ENCODE measurements at places on chromosomes 5 and 9.

DNA sequence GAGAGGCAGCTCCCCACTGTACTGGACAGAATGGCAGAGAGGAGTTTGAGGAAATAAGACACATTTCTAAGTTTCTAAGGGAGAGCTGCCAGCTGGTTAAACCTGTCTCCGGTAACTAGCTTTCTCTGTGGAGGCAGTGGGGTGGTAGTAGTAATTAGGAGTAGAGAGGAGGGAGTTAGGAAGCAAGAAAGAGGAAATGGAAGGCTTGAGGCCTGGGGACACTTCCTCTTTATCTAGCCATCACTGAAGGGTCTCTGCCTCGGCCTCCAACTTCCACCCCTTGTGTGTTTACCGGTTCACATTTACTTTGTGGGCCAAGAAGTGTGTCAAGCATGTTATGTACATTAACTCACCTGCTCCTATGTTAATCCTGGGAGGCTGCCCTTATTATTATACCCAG is 462.2 kb upstream of the DMAC1 start:
- no peaks in the 10 kb centered on the region for H3K36me3 ChIP-seq
- no peaks in the 10 kb centered on the region for H3K4me1 ChIP-seq
- no peak overlapping the region for H3K27ac ChIP-seq
- H3K27me3 ChIP-seq, result peaks cover 9% of the 10 kb centered on the region

DNA sequence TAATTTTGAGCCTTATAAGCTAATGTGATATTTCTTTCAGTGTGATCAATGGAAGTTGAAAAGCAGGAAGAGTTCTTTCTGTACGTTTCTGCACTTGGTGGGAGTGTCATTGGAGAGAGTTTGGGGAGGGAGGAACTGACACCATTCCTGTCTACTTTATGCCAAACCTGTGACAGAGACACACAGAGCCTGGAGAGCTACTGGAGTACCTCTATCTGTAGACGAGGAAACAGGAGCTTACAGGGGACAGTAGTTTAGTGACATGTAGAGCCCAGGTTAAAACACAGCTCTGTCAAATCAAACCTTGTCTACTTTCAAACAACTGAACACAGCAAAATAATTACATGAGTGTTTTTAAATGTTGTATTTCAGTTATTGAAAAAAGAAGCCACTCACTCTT is 103.6 kb downstream of the PDE4D start:
- DNase-seq, result no peak
- H3K36me3 ChIP-seq, result no peaks in the 10 kb centered on the region
- peak overlapping the region; percentile 68 for H3K4me3 ChIP-seq
- peak overlapping the region; percentile 89 for H3K27ac ChIP-seq
- H3K27me3 ChIP-seq, result peaks cover 45% of the 10 kb centered on the region

DNA sequence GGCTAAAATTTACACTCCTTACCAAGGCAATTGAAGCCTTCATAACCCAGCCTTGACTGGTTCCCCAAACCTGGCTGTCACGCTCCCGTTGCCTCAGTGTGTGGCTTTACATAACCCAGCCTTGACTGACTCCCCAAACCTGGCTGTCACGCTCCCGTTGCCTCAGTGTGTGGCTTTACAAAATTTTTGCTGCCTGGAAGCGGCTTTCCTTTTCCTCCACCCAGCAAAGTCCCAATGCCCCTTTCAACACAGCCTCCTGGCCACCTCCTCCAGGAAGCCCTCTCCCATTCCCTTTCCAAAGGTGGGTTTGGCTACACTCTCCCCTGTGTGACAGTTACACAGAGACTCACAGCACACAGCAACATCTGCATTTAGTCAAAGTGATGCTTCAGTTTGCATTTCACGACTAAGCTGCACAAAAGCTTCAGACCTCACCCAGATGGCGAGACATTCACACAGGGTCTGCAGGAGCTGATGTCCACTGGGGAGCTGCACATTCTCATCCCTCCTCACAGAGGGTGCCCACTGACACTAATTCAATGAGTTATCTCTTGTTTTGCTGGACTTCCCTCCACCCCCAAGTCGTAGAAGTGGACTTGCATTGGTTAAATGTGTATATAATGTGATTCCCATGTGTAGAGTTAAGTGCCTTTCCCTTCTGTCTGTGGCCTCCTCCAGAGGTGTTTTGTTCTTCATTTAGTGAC is 156.6 kb upstream of the PHYKPL start:
- H3K4me1 ChIP-seq, result no peaks in the 10 kb centered on the region
- H3K27me3 ChIP-seq, result peaks cover 5% of the 10 kb centered on the region
- no peak overlapping the region for H3K27ac ChIP-seq

DNA sequence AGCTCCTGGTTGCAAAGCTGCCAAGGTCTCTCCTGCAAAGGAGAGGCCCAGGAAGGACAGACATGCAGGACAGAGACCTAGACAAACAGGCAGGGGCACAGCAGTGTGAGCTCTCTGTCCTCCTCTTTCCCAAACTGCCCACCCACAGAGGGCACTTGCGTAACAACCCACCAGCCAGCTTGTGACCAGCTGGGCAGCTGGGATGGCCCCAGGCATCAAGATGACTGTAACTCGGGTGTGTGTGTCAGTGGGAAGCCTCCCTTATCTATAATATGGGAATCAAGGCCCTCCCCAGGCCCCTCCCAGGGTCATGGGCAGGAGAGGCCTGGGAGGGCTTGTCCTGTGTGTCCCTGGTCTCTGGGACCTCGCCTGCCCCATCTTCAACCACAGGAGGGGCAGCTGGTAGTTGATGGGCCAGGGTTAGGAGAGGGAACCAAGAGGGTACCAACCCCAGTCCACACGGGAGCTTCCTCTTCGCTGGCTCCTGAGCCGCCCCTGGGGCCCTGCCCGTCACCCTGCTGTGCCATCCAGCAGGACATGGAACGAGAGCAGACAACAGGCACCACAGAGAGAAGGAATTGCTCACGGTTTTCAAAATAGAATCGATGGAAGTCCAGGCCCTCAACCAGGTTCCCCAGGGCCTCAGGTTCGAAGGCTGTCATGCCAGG is 37.9 kb downstream of the SLC6A7 start:
- H3K4me1 ChIP-seq, result no peaks in the 10 kb centered on the region
- no peak overlapping the region for H3K27ac ChIP-seq
- H3K4me3 ChIP-seq, result no peak overlapping the region
- no peaks in the 10 kb centered on the region for H3K36me3 ChIP-seq
- DNase-seq, result no peak

DNA sequence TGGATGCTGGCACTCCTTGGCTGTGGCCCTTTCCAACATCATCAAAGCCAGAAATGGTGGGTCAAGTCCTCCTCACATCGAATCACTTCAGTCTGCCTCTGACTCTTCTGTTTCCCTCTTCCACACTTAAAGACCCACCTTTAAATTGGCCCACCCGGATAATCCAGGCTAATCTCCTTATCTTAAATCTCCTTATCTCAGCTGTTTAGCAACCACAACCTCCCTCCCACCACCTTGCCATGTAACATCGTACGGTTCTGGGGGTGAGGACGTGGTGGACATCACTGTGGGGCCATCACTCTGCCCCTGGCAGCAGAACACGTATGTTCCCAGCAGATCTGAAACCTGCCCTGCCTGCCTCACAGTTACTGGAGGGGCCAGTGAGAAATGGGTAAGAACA is 11.5 kb downstream of the IGFBPL1 start:
- no peak overlapping the region for H3K4me3 ChIP-seq
- peaks cover 7% of the 10 kb centered on the region for H3K27me3 ChIP-seq
- H3K4me1 ChIP-seq, result no peaks in the 10 kb centered on the region
- H3K36me3 ChIP-seq, result no peaks in the 10 kb centered on the region
- no peak for DNase-seq

DNA sequence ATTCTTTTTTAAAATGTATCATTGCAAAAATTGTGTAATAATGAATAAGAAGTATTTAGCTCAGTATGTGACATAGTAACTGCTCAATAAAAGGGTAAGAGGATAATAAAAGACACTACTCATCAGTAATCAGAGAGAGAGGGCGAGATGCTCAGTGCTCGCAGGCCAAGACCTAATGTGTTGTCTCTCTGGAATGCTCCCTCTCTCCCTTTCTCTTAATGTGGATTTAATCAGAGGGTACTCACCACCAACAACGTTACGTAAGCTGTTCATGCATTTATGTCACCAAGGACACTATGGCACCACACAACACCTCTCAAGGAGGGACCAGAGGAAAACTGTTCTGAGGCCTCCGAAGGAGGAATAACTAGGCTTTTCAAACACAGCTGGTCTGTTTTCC is 42.5 kb downstream of the WHRN start:
- no peak for DNase-seq
- no peak overlapping the region for H3K27ac ChIP-seq
- H3K27me3 ChIP-seq, result no peaks in the 10 kb centered on the region
- H3K4me1 ChIP-seq, result no peaks in the 10 kb centered on the region
- no peaks in the 10 kb centered on the region for H3K36me3 ChIP-seq

GRCh38 chr5:94693845-94694370 is 75.4 kb downstream of the SLF1 start:
- H3K4me3 ChIP-seq, result no peak overlapping the region
- no peak for DNase-seq
- peaks cover 5% of the 10 kb centered on the region for H3K36me3 ChIP-seq
- no peaks in the 10 kb centered on the region for H3K27me3 ChIP-seq
- H3K4me1 ChIP-seq, result no peaks in the 10 kb centered on the region

GRCh38 chr9:124790301-124790700 is 13.4 kb downstream of the OLFML2A start:
- no peak overlapping the region for H3K27ac ChIP-seq
- no peak for DNase-seq
- no peaks in the 10 kb centered on the region for H3K36me3 ChIP-seq
- no peaks in the 10 kb centered on the region for H3K4me1 ChIP-seq

- no peak overlapping the region for H3K4me3 ChIP-seq
- no peak for DNase-seq
- H3K36me3 ChIP-seq, result no peaks in the 10 kb centered on the region
- H3K27ac ChIP-seq, result no peak overlapping the region
- no peaks in the 10 kb centered on the region for H3K27me3 ChIP-seq
Observed at GRCh38 chr5:169190849-169191248, 110.1 kb downstream of the SLIT3 start.

GRCh38 chr5:171619196-171619595 is 166.4 kb upstream of the SMIM23 start:
- no peaks in the 10 kb centered on the region for H3K36me3 ChIP-seq
- H3K4me1 ChIP-seq, result no peaks in the 10 kb centered on the region
- no peak overlapping the region for H3K4me3 ChIP-seq
- no peak overlapping the region for H3K27ac ChIP-seq
- DNase-seq, result no peak
- peaks cover 8% of the 10 kb centered on the region for H3K27me3 ChIP-seq

DNA sequence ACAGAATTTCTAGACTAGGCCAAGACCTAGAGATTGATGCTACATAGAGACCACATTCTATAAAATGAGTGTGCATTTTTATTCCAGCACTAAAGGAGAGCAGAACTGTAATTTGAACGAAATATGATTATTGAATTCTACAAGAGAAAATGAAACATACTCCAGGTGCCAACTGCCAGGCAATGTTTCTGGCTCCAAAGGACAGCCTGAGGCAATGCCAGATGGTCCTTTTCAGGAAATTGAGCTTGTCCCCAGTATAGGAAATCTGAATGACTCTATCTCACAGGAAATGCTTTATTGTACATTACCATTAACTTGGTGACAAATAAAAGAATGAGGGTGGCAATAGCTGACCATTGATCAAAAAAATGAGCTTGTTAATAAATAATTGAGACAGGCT is 28.8 kb upstream of the RASGRF2 start:
- no peaks in the 10 kb centered on the region for H3K4me1 ChIP-seq
- H3K36me3 ChIP-seq, result no peaks in the 10 kb centered on the region
- no peak overlapping the region for H3K4me3 ChIP-seq
- H3K27me3 ChIP-seq, result no peaks in the 10 kb centered on the region

DNA sequence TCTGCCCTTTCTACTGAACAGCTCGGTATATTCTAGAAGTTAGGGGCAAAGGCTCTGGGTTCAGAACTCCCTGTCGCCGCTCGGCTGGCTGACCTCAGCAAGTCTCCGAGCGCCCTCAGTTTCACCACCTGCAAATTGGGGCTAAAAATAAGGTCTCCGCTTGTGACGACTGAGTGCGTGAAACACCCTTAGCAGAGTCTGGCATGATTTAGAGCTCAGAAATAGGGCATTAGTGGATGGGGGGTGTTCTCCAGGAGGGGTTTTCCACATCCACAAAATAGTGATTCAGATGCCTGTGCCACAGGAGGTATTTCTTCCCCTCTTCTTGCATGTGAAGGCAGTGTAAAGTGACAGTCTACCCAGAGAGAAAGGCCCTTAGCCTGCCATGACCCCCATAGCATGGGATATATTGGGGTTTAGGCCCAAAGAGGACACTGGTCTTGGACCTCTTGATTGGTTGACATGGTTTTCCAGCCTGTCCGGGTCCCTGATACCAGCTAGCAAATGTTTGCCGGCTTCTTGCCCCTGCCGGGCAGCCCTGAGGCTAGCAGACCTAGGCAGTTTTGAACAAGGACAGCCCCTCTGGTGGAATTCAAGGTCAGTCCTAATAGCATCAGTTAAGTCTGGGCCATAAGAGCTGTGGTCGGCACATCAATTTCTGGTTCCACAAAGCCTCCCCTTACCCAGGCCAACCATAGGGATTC is 1.4 kb downstream of the ERGIC1 start:
- no peaks in the 10 kb centered on the region for H3K36me3 ChIP-seq
- peak overlapping the region; percentile 88 for H3K4me3 ChIP-seq
- no peaks in the 10 kb centered on the region for H3K27me3 ChIP-seq
- H3K27ac ChIP-seq, result no peak overlapping the region
- no peak for DNase-seq
- peaks cover 56% of the 10 kb centered on the region for H3K4me1 ChIP-seq

GRCh38 chr9:107948601-107949000 is 459.0 kb upstream of the KLF4 start:
- H3K27me3 ChIP-seq, result no peaks in the 10 kb centered on the region
- H3K4me3 ChIP-seq, result no peak overlapping the region
- H3K36me3 ChIP-seq, result no peaks in the 10 kb centered on the region
- no peak for DNase-seq
- no peaks in the 10 kb centered on the region for H3K4me1 ChIP-seq
- no peak overlapping the region for H3K27ac ChIP-seq

DNA sequence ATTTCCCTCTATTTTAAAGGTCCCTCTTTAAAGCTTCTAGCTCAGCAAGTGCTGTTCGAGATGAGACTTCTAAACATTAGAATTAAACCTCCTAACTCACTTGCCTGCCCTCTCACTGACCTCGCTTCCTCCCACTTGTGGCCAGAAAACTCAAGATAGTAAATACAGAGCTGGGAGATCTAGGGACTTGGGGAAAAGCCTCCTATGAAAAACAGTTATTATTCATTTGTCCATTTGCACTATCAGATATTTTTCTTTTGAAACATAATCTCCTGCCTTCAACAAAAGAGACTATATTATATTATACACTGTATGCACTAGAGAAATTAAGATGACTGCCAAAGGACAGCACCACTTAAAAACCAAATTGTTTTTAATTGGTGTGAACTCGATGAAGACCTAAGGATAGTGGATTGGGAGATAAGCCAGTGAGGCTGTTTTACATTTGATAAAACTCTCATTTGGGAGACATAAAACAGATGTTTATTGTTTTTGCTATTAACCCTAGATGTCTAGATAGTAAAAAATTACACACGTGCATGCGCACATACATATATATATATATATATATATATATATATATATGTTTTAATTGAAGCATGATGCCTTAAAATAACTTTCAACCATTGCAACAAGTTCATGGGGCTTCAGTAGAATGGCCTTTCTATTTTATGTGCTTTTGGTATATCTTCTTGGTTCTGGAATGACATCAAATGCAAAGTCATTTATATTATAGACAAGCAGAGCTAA is 229.4 kb downstream of the ADAMTSL1 start:
- no peak overlapping the region for H3K27ac ChIP-seq
- no peaks in the 10 kb centered on the region for H3K4me1 ChIP-seq
- no peak for DNase-seq
- no peaks in the 10 kb centered on the region for H3K27me3 ChIP-seq
- no peaks in the 10 kb centered on the region for H3K36me3 ChIP-seq

Measured in activated T-cell treated with anti-CD3 and anti-CD28 coated beads, Interleukin-2, amount 50 U/mL, for 72 hours (primary cell).